ENCODE measurements at places on chromosomes 11 and 22.

DNA sequence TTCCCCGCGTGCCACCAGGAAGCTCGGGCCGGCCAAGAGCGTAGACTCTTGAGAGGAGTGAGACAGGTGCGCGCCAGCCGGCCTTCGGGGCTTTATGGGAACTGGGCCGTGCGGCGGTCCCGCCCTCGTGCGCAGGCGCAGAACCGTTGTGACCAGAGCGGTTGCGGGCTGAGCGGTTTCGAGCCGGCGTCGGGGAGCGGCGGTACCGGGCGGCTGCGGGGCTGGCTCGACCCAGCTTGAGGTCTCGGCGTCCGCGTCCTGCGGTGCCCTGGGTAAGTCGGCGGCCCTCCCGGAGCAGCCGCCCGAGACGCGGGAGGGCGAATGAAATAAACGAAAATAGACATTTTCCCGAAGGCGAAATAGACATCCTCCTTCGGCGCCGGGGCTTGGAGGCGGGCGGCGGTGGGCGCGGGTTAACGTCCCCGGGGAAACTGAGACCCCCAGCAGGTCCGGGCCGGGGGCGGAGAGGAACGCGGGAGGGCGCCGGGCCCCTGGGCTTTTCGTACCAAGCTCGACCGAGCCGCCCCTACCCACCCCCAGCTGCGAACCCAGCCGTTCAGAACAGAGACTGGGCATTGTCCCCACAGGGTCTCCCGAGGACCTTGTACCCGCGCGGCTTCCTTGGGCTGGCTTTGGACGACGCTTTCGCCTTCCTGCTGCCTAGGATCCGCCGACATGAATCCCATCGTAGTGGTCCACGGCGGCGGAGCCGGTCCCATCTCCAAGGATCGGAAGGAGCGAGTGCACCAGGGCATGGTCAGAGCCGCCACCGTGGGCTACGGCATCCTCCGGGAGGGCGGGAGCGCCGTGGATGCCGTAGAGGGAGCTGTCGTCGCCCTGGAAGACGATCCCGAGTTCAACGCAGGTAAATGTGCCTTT lies at the start of gene ASRGL1:
Gene ASRGL1 (plus strand): TSS at position 146 of the 879 bp plus-strand sequence. CDS start 530 bp downstream, at position 676.
- peak; percentile 87 for DNase-seq

DNA sequence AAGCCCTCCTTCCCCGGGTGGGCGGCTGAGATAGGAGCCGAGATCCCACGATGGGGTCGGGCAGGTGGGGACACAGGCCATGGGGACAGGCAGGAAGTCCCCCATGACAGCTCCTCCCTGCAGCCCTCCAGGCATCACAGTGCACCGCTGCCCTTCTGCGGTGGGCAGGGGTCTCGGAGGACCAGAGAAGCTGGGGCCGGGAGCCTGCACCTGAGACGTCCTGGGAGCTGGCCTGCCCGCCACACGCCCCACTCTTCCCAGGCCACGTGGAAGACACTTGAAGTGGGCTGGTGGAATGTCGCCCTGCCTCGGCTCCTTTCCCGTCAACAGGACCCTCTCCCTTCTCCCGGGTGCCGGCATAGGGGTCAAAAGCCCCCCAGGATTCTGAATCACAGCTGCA lies 55.4 kb downstream of the ELFN2 start:
- no peak for DNase-seq

GRCh38 chr11:65778431-65778900 lies 2.3 kb downstream of the AP5B1 start:
- peak; percentile 56 for DNase-seq

DNA sequence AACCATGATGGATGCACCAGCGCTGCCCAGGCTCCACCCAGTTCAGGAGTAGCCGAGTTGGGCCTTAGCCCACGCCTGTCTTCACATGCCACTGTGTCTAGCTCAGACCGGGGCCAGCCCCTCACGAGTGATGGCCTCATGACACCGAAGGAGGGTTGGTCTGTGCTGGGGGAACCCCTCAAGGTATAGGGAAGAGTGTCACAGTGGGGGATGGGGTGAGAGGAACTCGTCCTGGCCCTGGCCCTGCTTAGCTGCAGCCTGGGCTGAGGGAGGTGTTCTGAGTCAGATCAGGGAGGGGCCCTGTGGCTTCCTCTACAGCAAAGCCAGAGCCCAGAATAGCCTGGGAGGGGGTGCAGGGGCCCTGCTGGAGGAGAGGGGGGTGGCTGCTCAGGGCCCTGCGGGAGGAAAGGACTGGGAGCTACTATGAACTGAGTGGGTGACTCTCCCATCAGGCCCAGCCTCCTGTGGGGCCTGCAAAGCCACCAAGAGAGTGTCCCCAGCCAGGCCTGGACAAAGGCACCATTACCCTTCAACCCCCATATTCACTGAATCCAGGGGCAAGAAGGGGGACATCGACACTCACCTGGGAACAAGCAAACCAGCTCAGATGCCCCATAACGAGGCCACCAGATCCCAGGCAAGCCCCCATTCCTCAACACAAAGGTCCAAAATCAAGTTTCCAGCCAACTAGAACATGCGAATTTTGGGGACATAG lies 41.2 kb downstream of the IGLL5 start:
- DNase-seq, result no peak

GRCh38 chr11:5210376-5210885 lies 9.9 kb upstream of the OR51V1 start:
- no peak for DNase-seq

GRCh38 chr11:127443297-127443696 lies 442.7 kb upstream of the KIRREL3 start:
- no peak for DNase-seq
